ENCODE measurements at places on chromosomes 12 and 14.

GRCh38 chr14:81353691-81354323 lies 46.3 kb downstream of the STON2 start:
- DNase-seq, result no peak

DNA sequence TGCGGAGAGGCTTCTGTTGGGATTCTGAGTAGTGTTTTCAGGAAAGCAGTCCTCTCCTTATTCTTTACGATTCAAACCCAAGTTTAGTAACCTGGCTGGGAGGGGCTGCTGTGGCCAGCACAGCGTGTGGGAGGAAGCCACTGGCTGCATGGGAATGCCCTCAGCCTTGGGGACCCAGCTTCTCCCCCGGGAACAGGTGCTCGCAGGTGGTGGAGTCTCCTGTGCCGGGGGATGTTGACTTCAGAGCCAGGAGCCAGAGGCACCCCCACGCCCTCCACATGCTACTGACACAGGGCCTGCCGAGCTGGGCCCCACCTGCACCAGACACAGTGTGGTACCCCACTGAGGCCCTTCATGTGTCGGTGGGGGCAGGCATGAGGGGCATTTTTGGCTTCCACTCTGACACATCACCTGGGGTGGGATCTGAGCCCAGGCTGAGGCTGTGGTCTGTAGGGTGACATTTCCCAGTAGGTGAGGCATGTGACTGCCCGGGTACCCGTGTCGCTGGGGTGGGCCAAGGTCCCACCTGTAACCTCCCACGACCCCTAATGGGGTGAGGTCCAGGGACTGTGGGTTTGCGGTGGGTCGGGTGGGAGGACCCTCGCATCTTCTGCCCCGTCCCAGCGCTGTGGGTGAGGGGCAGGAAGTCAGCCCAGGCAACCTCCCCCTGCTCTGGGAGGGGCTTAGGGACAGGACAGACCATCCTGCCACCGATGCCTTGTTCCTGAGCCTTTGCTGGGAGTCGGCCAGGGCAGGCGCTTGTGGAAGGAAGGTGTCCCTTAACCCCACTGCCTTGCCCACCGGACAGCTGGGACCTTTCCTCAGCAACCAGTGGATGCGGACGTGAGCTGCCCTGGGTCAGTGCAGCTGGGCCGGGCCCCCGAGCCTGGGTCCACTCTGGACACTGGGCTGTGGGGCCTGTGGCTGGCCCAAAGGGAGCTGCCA lies 26.5 kb downstream of the MTA1 start:
- no peak for DNase-seq

DNA sequence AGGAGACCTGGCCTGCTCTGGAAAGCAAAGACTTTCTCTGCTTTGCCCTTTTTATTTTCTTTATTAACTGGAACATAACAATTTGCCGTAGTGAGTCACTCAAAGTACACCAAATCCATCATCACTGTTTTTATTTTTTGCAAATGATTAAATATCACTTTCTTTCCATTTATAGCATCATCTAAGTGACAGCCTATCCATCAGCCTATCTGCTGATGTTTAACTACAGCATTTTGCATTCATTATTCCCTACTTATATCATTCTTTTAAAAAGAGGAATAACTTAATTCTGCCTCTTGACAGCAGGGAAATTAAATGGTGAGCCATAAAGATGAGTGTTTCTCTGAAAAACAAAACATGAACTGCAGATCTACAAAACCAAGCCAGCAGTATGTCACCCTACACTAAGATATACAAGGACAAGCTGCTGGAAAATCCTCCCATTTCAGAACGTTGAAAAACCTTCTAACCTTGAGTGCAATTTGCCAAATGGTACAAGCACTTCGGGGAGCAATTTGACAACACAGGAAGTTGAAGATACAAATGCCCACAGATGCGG lies 821.3 kb upstream of the TMEM132C start:
- no peak for DNase-seq

DNA sequence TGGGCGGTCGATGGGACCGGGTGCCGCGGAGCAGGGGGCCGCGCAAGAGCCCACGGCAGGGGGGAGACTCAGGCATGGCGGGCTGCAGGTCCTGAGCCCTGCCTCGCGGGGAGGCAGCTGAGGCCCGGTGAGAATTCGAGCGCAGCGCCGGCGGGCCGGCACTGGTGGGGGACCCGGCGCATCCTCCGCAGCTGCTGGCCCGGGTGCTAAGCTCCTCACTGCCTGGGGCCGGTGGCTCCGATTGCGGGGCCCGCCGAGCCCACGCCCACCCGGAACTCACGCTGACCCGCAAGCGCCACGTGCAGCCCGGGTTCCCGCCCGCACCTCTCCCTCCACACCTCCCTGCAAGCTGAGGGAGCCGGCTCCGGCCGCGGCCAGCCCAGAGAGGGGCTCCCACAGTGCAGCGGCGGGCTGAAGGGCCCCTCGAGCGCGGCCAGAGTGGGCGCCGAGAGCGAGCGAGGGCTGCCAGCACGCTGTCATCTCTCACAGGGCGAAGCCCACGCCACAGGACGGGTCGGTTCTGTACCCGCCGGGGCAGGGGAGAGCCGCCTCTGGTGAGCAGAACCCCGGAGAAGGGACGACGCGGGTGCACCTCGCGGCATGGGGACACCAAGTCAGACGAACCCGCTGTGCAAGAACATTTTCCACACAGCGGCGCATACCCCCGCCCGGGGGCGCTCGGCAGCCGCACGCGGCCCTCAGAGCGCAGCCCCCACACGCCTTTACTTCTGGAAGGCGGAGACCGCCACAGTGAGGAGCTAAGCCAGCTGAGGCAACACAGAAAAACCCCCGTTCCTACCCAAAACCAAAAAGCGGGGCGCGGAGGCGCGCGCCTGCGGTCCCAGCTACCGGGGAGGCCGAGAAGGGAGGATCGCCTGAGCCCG lies 1.2 kb upstream of the SIVA1 start:
- no peak for DNase-seq

DNA sequence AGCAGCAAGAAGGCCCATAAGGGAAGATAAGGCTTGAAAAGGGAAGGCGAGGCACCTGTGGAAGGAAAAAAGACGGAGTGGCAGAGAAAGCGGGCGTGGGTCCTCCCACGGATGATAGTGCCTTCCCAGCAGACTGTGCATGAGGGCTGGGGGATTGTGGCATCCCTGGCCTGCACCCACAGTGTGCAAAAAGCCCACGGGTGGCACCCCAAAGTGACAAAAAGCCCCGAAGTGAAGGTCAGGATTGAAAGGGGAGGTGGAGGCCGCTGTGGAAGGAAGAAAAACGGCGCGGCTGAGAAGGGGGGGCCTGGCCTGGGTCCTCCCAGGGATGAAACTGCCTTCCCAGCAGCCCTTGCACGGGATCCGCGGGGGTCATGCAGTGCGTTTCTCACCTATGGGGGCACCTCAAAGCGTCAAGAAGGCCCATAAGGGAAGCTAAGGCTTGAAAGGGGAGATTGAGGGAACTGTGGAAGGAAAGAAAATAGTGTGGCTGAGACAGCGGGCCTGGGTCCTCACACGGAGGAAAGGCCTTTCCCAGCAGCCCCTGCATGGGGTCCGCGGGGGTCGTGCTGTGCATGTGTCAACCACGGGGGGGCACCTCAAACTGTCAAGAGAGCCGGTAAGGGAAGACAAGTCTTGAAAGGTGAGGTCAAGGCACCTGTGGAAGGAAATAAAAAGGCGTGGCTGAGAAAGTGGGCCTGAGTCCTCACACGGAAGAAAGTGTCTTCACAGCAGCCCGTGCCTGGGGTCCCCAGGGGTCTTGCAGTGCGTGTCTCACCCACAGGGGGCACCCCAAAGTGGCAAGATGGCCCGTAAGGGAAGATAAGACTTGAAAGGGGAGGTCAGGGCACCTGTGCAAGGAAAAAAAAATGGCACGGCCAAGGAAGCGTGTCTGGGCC lies 274.1 kb downstream of the ALG10 start:
- DNase-seq, result no peak

- DNase-seq, result no peak
Observed at GRCh38 chr12:51439330-51439729, 14.7 kb downstream of the SLC4A8 start.

- no peak for DNase-seq
Observed at GRCh38 chr14:36773558-36773957, 111.9 kb downstream of the PAX9 start.

GRCh38 chr12:94082690-94083089 lies 65.7 kb upstream of the PLXNC1 start:
- DNase-seq, result no peak

- DNase-seq, result no peak
Observed at GRCh38 chr12:90826036-90826435, 128.9 kb downstream of the CCER1 start.

DNA sequence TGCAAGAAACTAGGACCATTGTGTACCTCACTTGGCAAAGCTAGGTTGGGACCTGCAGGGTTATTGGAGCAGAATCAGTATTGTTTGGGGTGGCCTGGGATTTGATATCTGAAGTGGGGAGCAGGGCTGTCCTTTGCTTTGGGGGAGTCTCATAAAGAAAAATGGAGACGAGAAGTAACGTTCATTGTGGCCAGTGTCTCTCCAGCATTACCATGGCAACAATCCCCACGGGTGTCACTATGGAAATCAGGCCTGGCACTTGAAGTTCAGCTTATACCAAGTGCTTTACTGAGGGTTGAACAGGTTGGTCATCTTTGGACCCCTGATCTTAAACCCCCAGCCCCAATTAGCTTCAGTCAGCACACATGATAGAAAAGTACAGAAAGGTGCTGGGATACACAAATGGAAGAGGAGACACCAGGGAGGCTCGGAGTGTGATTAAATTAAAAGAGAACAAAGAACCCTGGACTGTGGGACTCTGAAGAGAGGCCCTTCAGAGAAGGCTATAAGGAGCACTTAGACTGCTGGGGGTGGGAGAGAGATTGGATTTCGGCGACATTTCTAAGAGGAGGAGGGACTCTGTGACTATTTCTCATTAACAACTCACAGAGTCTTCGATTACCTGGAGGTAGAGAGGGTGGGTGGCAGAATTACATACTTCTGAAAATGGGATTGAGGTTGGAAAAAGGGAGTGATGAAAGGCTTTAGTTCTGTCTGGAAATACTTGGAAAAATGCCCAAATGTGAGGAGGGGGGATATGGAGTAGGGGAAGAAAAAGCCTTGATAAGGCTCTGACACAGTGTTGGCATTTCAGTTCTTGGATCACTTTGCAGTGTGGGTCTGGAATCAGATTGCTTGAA lies 3.7 kb downstream of the KIF5A start:
- DNase-seq, result no peak

DNA sequence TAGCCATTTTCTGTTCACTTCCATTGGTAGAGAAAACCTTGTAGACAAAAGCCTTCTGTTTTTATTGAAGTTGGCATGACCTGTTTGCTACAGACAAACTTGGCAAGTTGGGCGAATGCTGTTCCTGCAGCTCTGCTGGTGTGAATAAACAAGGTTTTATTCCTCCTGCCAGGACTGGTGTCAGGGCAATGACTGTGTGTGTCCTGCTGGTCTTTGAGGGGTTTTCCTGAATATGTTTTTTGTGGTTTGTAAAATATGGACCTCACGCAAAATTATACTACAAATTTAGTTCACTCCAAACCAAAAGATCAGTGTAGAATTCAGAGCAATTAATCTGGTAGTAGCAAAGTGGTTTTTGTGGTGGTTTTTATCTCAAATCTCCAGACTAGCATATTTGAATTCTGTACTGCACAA lies 140.8 kb downstream of the ERC1 start:
- DNase-seq, result peak; percentile 27

- DNase-seq, result no peak
Observed at GRCh38 chr12:108527166-108527496, 12.1 kb downstream of the FICD start.

- DNase-seq, result no peak
Observed at GRCh38 chr12:78964521-78964920, 99.9 kb downstream of the SYT1 start.

DNA sequence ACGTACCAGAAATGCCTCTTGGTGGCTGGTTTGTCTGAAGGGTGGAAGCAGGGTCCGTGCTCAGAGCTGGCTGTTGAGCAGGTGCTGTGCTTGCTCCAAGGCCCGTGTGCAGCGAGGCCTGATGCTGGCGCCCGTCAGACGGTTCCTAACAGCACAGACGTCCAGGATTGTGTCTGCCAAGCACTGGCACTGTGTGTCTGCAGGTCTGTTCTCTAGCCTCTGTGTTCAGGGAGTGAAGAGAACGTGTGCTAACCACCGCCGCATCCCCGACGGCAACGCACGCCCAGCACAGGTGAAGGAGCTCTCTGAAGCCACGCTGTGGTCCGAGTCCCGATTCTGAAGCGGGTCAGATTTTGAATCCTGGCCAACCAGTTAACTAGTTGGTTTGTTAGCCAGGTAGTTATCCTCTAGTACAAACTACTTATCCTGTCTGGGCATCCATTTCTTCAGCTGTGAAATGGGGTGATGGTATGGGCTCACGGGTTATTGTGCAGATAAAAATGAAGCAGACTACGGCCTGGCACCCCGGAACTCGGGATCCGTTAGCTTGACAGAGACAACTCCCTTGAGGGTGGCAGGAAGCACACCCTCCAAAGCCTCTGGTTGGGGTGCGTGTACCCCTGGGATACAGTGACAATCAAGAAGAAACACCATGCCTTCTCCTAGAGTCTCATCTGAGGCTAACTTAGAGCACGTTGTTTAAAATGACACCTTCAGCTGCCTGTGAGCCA lies 18.6 kb upstream of the TDRD9 start:
- DNase-seq, result no peak

GRCh38 chr12:42538203-42538602 lies 51.3 kb downstream of the PRICKLE1 start:
- DNase-seq, result no peak

GRCh38 chr12:75341873-75342272 lies 7.4 kb downstream of the GLIPR1L1 start:
- no peak for DNase-seq

- no peak for DNase-seq
Observed at GRCh38 chr12:124551268-124552144, 15.9 kb downstream of the NCOR2 start.

DNA sequence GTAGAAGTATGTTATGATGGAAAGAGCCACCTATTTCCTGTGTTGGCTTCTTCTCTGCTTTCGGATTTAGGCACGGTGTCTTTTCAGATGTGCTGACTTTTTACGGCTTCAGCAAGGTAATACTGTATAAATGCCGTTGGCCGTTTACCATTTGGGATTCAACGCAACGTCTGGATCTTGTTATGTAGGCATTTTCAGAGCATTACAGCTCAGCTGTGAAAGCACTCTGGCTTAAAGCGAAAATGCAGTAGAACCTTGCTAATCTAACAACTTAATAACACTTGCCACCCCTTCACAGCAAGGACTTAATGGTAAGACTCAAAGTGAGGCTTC lies 229.9 kb downstream of the EFCAB11 start:
- no peak for DNase-seq

- DNase-seq, result no peak
Observed at GRCh38 chr12:53224897-53225634, 6.9 kb downstream of the RARG start.
